Stimulated activated CD4-positive, alpha-beta T cell treated with anti-CD3 and anti-CD28 coated beads, Interleukin-4, amount 100 ng/mL, for 48 hours (primary cell): ENCODE measurements at places on chromosomes 7 and 10.

- DNase-seq, result no peak
Observed at GRCh38 chr10:91009121-91009520, 88.2 kb upstream of the ANKRD1 start.

GRCh38 chr10:76883596-76883995, 754.0 kb downstream of the KCNMA1 start:
- DNase-seq, result no peak

- DNase-seq, result no peak
Observed at GRCh38 chr7:116708248-116708647, 36.3 kb downstream of the MET start.

DNA sequence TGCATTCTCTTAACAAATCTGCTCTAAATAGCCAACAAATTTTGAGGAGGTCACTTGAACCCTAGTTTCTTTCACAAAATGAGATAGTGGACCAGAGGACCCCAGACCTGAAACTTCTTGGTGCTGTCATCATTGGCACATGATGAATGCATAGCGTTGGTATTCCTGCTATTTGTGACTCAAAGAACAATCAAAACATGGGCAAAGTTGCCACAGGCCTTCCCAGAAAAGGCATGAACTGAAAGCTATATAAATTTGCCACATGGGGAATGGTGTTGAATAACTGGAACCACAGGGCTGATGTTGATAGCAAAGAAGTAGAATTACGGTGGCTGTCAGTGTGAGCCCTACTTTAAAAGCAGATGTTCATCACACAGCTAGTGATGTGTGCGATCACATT, 219.9 kb upstream of the KMT2E start:
- DNase-seq, result no peak

- DNase-seq, result no peak
Observed at GRCh38 chr7:17631061-17631460, 309.2 kb downstream of the SNX13 start.

DNA sequence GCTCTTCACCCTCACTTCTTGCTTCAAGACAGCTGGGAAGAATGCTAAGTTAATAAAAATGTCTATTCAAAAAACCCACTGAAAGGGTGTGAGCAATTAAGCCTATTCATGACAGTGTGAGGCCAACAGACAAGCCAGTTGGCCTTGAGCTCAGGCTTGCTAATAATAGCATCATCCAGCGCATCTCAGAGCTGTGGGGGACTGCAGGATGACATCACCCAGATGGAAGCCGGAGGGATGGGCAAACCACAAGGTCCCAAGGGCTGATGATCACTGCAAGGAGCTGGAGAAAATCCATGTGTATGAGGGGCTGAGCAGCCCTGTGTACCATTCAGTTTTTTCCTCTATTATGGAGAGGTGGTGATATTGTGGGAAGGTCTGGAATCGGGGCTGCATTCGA, 770.4 kb downstream of the TNS3 start:
- no peak for DNase-seq

- no peak for DNase-seq
Observed at GRCh38 chr10:110358869-110359629, 54.3 kb upstream of the SMNDC1 start.

GRCh38 chr7:31776616-31777015, 89.6 kb downstream of the PPP1R17 start:
- no peak for DNase-seq

DNA sequence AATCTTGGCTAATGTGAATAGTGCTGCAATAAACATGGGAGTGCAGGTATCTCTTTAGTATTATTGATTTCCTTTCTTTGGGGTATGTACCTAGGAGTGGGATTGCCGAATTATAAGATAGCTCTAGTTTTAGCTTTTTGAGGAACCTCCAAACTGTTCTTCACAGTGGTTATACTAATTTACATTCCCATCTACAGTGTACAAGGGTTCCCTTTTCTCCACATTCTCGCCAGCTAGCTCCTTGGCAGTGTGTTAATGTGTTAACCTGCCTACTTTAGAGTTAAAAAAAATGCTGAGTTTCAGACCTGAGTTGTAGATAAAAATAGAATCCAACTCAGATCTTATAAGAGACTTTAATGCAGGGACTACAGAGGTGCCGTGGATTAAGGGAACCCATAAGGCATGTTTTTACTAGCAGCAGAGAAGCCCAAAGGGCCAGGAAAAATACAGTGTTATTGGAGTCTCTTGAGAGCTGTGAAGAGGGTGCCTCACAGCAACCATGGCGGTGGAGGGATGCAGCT, 35.4 kb downstream of the CDK13 start:
- no peak for DNase-seq

DNA sequence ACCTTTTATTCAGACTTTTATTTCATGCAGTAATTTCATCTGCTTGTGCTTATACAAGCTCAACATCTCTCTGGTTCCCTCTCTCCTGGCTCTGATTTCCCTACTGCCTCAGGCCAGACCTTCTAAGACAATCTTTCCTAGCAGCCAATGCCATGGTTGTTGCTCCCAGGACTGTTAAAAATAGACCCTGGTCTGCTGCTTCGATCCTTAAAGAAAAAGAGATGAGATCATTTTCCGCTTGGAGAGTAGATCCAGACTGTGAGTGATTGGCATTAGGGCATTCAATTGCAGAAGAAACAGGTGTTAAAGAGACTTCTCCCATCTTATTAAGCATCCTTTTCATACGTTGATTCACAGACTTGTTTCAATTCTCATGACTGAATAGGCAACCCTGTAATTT, 68.4 kb upstream of the ITGB1 start:
- DNase-seq, result no peak

- DNase-seq, result peak; percentile 19
Observed at GRCh38 chr10:48981310-48981907, 41.8 kb upstream of the LRRC18 start.

- no peak for DNase-seq
Observed at GRCh38 chr7:2003451-2003930, 229.3 kb downstream of the MAD1L1 start.

DNA sequence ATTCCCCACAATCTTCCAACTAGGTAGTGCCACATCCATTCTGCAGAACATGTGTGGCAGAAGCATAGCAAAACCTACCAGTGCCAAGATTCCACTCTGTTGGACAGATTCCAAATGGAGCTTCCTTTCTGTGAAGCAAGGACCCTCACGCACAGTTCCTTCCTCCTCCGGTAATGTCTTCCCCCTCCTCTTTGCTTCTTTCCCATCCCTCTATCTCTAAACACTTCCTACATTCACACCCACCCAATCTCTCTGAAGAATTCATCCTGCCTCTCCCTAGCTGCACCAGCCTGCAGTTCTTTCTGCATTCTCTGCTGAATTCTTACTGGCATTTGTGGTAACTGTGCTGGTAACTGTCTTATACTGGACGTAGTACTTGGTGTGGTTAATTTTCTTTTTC, 124.9 kb downstream of the RNLS start:
- no peak for DNase-seq

DNA sequence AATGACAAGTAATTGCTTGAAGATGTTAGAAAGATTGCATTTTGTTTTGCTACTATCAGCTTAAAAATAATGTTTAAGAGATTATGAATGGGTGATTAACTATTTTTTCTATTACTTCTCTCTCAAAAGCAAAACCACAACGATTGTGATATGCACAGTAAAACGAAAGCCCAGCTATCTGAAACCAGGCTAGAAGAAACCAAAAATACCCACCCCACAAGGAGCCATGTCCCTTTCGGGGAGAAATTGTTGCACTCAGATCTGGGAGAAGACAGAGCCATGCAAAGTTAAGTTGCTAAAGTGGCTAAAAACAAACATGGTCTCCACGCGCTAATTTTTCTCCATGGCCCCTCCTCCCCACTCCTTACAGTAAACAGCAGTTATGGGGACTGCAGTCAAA, 173.6 kb downstream of the RPS24 start:
- no peak for DNase-seq

- DNase-seq, result no peak
Observed at GRCh38 chr10:94591461-94592205, 46.0 kb downstream of the HELLS start.

- DNase-seq, result peak; percentile 15
Observed at GRCh38 chr7:85750454-85750949, 563.6 kb upstream of the SEMA3D start.

DNA sequence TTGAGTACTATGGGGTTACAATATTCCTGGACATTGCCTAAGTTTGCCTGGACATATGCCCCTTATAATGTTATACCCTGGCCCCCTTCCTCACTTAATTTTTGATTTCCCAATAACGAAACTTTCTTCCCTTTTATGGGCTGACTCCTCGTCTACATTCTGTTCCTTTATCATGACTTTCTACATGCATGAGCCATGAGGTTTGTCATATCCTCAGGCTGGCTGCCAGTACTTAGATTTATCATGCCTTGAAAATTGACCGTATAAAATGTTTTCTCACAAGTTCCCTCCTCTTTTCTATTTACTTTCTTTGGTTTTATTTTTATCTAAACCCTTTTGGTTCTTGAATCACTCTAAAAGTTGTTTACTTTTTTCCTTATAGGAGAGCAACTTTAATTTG, 4.7 kb downstream of the DNAH11 start:
- DNase-seq, result no peak
